Suppressor macrophage treated with lipopolysaccharide for 1 hour (primary cell): ENCODE measurements at places on chromosomes 6 and 20.

GRCh38 chr20:34363465-34364222 lies 571 bp downstream of the ITCH start:
- DNase-seq: peak; percentile 49

- no peak for DNase-seq
These were observed 19.9 kb upstream of the NANP start for GRCh38 chr20:25643716-25644115.

DNA sequence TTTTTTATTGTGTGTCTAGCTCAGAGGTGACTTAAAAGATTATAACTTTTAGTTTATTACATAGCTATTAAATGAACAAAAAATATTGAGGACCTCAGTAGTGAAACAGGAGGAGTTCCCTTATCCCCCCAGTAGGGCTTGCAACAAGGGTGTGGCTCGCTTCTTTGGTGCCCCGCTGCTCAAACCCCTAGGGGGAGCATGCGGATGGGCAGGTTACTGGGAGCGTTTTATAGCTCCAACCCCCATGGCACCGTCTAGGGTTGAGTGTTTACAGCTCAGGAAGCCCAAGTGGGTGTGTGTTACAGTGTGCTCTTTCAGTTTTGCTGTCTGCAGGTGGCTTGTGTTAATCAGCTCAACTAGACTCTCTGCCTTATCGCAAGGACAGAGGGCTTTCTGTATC lies 1513.7 kb downstream of the GRIK2 start:
- no peak for DNase-seq

GRCh38 chr6:99605911-99606655 lies 550 bp upstream of the PRDM13 start:
- DNase-seq: no peak

DNA sequence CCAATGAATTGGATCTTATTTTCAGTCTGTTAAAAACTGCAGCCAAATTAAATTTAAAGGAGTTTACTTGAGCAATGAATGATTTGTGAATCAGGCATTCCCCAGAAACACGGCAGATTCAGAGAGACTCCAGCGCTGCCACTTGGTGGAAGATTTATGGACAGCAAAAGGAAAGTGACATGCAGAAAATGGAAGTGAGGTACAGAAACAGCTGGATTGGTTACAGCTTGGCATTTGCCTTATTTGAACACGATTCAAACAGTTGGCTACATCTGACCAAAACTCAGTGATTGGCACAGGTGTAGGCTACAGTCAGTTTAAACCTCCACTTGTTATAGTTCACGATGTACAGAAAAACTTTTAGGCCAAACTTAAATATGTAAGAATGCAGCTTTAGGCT lies 257.6 kb upstream of the IMPG1 start:
- DNase-seq: no peak

DNA sequence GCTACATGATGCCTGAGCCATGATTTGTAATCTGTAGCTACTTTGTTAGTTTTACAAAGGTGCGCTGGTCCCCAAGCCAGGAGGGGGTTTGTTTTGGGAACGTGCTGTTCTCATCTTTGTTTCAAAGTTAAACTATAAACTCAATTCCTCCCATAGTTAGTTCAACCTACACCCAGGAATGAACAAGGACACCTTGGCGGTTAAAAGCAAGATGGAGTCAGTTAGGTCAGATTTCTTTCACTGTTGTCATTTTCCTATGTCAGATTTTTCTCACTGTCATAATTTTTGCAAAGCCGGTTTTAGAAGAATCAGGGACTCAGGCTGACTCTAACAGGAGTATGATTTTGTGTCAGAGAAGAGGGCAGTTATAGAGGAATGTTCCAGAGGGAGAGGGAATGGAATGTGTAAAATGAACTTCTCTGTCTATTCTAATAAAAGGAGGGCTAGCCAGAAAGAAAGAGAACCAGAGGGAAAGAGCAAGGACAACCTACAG lies 2.3 kb upstream of the GMPR start:
- no peak for DNase-seq

- no peak for DNase-seq
These were observed 5.2 kb downstream of the STX11 start for GRCh38 chr6:144155529-144155928.

DNA sequence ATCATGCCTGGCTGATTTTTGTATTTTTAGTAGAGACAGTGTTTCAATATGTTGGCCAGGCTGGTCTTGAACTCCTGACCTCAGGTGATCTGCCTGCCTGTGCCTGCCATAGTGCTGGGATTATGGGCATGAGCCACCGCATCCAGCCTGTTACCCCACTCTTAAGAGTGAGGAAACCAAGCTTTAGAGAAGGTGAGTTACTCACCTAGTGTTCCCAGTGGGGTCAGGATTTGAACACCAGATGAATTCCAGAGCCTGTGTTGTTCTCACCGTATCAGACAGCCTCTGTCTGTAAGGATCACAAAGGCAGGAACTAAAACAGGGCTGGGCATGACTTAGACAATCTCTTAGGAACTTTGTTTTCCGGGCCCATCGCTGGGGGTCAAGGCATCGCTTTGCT lies 9.4 kb upstream of the FANCE start:
- no peak for DNase-seq

DNA sequence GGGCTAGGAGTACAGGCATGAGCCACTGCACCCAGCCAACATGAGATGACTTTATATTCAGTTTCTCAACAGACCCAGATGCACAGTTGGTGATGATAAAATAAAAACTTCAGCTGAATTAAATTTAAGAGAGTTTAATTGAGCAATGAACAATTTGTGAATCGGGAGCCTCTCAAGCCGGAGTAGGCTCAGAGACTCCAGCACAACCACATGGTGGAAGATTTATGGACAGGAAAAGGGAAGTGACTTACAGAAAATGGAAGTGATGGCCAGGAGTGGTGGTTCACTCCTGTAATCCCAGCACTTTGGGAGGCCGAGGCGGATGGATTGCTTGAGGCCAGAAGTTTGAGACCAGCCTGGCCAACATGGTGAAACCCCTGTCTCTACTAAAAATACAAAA lies 10.4 kb upstream of the BCAS4 start:
- no peak for DNase-seq

GRCh38 chr6:53813096-53813495 lies 18.3 kb downstream of the LRRC1 start:
- DNase-seq: no peak

DNA sequence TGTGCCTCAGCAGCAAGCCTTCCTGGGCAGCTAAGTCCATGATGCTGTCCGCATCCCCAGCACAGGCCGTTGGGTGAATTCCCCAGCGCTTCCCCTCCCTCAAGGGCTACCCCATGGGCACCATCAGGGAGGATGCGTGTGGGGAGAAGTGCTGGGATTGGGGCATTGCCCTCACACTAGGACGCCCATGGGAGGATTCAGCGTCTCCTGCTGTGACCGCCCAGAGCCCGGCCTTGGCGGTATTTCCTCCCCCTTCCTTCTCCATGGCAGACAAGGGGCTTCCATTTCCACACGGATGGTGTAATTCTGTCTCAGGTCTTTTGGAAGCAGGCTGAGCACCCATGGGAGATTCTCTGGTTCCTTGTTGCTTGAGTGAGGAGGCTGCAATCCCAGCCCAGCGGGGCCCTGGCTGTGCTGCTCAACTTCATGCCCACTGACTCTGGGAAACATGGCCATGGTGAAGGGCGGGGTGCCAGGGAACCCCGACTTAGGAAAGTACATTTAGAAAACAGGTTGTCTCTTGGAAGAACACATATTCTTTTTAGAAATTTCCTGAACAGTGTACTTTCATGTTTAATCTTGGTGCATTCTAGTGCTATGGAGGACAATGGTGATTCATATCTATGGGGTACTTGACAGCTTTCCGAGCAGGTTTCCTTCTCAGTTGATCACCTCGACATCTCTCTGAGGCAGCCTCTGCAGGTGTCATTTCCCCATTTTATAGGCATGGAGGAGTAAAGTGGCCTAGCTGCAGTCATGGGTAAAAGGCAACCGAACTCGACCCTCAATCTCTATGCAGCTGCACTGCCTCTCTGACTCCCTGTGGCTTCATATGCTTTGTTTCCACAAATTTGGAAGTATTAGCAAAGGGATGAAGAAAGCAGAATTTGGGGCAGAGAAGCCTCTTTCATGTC lies 178.2 kb upstream of the CST7 start:
- DNase-seq: no peak

DNA sequence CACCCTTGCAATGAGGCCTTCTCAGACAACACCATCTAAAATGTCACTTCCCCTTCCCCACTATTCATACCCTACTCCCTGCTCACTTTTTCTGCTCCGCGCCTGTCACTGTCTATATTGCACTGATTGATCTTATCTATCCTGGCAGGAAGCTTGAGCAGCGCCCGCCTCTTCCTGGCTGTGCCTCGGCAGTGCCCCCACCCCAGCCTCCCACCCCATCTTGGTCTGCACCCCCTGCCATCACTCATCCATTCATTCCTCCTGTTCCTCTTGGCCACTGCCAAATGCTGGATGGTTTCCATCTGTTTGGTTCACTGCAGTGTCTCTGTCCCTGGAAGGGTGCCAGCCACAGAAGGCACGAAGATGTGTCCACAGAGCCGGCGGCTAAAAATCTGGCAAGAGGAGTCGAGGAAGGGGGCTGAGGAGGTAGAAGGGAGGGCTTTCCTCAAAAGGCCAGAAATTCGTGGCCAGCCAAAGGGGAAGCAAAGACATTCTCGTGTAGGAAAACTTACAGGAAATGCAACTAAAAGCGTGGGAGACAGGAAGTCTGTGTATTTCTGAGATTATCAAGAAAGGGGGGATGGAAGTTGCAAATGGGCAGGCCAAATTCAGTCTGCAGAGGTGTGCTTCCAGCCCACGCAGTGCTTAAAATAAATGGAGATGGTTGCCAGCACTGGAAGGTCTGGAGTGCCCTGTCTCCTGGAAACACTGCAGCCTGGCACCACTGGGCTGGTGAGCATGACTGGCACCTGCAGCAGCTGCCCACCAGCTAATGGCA lies 27.6 kb downstream of the SYNJ2 start:
- DNase-seq: peak; percentile 79

- peak; percentile 60 for DNase-seq
These were observed 545.8 kb upstream of the CITED2 start for GRCh38 chr6:139920027-139920775.

DNA sequence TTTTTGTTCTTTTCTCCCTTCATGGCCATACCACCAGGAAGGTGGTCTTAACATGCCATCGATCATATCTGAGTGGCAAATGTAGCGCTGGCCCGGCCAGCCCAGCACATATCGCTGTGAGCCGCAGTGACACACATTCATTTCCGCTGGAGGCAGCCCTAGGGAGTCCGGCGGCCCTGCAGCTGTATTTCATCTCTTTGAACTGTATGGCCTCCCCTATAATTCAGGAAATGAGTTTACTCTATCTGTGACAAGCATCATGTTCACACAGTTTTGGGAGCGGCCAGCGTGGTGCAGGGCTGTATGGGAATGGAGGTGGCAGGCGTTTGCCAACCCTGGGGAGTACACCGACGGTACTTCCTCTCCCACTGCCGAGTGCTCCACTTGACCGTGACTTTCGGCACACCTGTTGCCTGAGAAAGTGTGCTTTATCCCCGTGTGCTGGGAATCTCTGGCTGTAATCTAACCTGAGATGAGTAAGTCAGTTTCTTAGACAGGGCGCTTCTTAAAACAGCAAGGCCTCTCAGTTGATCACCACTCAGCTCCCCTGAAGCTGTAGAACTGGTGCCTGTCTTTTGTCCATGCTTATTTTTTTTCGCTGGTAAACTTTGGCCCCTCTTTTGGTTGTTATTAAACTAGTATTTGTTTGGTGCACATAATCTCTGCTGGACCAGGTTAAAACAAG lies 257.1 kb upstream of the TAB2 start:
- peak; percentile 70 for DNase-seq

DNA sequence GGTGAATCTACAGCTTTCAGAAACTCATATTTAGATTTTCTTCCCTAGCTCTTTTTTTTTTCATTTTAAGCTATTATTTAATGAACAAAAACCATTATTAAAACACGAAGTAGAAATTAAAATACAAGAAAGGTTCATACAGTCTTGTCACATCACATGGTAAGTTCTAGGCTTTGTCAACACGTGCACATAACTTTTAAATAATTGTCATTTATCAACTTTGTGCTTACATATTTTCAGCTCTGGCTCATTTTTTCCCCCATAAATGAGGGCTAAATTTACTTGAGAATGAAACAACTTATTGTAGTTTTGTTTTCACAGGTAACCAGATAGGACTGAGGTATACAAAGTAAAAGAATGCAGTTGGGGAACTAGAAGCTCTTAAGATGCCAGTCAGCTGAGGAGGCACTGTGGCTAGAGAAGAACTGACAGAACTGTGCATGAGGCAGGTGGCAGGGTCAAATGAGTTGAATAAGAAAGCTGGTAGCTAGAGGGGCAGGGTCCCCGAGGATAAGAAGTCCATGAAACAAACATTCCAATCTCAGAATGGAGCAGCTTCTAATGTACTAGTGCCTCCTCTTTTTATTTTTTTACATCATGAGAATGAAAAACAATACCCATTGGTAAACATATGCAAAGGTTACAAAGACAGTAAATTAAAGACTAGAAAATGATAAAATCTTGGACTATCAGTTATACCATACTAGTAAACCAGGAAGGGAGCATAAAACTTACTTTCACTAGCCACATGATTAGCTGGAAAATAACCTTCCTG lies 141.5 kb downstream of the MYB start:
- no peak for DNase-seq

DNA sequence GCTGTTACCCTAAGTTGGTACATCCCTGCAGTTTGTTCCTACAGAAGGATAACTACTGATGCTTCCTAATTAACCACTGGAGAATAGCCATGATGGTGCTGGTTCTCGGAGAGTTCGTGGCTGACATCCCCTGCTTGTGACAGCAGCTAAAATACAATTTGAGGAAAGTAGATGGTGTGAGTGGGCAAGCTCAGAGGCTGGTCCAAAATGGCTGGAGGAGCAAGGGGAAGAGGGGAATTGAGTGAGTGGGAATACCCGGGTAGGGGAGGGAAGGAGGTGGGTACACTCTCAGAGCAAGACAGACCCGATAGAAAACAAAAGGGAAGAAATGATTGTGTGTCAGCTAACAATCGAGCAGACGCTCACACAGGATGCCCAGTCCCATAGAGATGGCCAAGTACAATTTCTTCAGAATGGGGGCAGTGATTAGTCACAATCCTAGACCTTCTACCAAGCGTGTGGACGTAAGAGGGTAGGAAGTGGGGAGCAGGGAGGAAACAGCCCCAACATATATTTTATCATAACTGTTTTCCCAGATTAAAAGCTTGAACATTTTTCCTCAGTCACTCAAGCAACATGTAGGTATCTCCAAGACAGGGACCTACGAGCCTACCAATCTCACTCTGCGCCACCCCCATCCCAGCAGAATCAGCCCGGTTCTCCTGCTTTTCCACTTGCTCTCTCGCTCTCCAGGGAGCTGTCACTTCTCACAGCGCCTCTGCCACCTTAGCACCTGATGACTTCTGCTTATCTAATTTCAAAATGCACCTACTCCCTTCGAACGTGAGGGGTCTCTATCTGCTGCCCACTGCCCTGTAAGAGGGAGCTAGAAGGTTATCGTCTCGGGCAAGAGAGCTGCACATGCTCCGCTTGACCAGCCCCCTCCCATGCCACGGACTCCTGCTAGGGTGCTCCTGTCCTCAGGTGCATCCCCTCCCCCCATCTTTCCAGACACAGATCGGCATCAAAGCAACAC lies 26.2 kb downstream of the RIPOR2 start:
- no peak for DNase-seq

- no peak for DNase-seq
These were observed 89.4 kb downstream of the SLC24A3 start for GRCh38 chr20:19301843-19302242.
